ENCODE measurements at places on chromosomes 7 and 10.

GRCh38 chr7:153103202-153103601 is 343.6 kb downstream of the ACTR3B start:
- DNase-seq, result no peak

DNA sequence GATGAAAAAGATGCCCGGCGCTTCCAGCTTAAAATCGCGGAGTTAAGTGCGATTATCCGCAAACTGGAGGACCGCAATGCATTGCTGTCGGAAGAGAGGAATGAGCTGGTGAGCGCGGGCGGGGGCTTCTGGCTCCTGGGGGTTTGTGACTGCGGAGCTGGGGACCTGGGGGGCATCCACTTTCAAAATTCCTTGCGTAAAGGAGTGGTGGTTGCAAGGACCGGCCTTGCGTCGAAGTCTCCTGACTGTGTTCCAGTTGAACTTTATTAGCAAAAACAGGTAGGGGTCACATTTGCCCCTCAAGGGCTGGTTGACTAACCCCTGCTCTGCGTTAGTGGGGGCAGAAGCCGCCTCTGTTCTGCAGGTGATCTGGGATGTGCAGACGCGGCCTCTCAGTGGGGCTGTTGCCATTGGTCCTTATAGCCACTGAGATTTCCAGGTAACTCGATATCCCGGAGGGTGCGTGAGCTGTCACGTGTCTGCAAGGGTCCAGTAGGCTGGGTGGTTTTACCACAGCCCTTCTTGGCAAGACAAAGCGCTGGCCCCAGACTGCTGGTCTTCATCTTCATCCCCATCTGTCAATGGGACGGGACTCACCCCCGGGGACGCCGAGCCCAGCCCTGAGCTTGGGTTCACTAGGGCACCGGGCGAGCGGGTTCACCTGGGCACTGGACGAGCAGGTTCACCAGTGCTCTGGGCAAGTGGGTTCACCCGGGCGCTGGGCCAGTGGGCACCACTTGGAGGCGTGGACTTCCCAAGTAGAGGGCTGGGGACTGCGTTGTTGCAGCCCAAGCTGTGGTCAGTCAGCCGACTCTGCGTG is 51.5 kb upstream of the DPYSL4 start:
- no peak for DNase-seq

- DNase-seq, result no peak
Observed at GRCh38 chr7:77427996-77428603, 12.0 kb upstream of the GSAP start.

GRCh38 chr7:99380032-99380822 is 5.7 kb downstream of the ARPC1B start:
- DNase-seq, result no peak

DNA sequence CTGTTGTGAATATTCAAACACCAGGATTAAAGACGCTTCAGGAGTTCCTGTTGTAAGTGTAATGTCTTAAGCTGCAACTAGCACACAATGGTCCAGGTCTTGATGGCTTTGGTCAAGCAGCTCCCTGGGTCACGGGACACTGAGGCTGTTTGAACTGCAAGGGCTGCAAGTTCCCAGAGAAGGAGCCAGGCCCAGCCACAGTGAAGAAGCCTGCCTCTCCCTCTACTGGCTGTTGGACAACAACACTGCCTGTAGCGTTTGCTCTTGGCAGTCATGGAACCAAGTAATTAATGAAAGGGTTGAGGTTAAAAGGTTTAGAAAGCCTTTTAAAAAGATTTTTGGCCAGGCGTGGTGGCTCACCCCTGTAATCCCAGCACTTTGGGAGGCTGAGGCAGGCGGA is 31.9 kb upstream of the GUSB start:
- peak; percentile 31 for DNase-seq

- no peak for DNase-seq
Observed at GRCh38 chr7:22220941-22221340, 136.0 kb downstream of the RAPGEF5 start.

- no peak for DNase-seq
Observed at GRCh38 chr7:30080818-30081217, 52.6 kb downstream of the PLEKHA8 start.

GRCh38 chr7:123719197-123719721 is 29.5 kb downstream of the WASL start:
- DNase-seq, result no peak

DNA sequence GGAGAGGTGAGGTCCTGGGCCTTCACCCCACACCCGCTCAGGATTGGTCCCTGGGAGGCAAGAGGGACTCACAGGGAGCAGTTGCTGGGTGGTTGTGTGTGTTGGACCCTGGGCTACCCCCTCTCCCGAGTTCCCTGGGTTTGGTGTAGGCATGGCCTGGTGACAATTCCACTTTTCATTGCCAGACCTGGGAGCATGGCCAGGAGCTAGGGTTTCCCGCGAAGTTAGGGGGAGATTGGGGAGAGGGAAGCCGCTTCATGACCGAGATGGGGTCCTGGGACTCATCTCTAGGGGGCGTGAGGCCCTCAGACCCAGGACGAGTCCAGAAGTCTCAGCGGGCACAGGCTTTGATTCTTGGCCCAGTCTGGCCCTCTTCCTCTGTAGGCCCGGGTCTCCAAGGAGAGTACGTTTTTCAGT is 606 bp downstream of the PALD1 start:
- no peak for DNase-seq

DNA sequence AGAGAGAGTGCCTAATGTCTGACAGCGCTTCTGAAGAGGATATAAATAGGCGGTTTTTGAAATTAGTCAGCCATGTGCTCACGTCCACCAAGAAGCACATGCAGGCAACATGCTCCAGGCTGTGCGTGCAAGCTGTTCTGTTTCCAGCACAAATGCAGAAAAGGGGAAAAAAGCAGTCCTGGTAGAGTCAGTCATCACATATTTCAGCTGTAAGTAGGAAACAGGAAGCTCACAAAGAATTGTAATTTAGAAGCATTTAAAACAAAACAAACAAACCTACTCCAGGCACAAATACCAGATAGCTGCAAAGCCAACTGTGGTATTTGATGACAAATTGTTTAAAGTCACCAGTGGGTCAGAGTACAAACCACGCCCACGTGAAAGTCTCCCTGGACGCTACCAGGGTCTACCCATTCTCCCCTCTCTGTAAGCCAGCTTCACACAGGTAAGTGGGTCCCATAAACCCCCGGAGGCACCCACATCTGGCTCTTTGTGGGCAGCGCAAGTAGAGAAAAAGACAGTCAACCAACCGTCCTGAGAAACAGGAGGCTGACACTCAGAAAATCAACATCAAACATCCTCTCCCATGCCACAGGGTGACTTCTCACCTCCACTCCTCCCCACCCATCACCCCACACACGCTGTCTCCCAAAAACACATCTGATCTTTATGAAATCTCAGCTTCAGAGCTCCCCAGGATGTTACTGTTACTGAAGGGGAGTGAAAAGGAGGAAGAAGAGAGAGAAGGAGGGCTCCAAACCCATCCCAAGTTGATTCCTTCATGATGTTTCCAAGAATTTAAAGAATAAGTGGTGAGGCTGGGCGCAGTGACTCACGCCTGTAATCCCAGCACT is 186.4 kb downstream of the FAM107B start:
- peak; percentile 52 for DNase-seq

Data from NCI-H460 (cell line).